Upper lobe of right lung (tissue), 1 donor: ENCODE measurements at places on chromosomes 3 and 15. TPM values are rescaled to one million over a fixed set of nuclear protein-coding genes. Genes with fewer than 3 reads are reported as not detected.

The NR2E3 gene
- total RNA-seq: 0.26 TPM

The IQCH gene
- 0.93 TPM for total RNA-seq

The LARP6 gene
- total RNA-seq: 6.2 TPM

GRCh38 chr3:30122359-30122758, 484.0 kb upstream of the TGFBR2 start:
- no peaks in the 10 kb centered on the region for H3K27me3 ChIP-seq
- H3K4me3 ChIP-seq: no peak overlapping the region
- H3K27ac ChIP-seq: no peak overlapping the region
- no peaks in the 10 kb centered on the region for H3K36me3 ChIP-seq
- DNase-seq: no peak

The PPM1L gene
- total RNA-seq: 13.5 TPM

DNA sequence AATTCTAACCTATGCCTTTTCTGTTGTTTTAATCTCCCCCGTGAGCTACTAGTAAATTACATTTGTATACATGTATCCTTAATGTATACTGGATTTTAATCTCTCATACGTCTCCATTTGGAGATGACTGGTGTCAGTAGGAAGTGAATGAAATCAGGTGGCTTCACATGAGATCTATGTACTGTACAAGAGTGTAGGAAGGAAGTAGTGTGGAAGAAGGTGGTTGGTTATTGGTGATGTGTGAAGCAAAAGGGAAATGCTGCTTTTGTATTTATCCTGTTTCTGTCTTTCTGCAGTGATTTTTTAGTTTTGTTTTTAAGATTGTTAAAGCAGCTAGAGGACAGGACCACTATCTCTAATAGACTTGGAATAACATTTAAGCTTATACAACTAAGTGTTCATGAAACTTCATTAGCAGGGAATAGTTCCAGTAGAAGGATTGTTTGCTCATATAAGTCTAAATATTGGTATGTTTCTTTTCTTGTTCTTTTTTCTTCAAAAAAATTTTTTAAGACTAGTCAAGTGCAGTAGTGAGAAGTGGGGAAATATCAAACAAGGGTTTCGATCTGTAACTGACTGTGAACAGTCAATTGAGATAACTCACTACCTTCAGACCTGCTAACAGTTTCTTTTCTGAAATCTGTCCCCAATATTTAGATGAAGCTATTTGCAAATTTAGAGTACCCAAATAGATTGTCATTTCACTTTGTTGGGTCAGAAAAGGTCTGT, 15.3 kb downstream of the SNX1 start:
- H3K36me3 ChIP-seq: peaks cover 38% of the 10 kb centered on the region
- no peak for DNase-seq
- no peaks in the 10 kb centered on the region for H3K27me3 ChIP-seq
- H3K4me3 ChIP-seq: no peak overlapping the region

The PPCDC gene
- total RNA-seq: 13.1 TPM

The SH3BP5 gene
- 110 TPM for total RNA-seq

The CAPN3 gene
- 45.4 TPM for total RNA-seq

The HGD gene
- total RNA-seq: 3.2 TPM
